ENCODE measurements at places on chromosomes 5 and 9.

GRCh38 chr5:81657386-81657785, 93.5 kb downstream of the SSBP2 start:
- DNase-seq: no peak

DNA sequence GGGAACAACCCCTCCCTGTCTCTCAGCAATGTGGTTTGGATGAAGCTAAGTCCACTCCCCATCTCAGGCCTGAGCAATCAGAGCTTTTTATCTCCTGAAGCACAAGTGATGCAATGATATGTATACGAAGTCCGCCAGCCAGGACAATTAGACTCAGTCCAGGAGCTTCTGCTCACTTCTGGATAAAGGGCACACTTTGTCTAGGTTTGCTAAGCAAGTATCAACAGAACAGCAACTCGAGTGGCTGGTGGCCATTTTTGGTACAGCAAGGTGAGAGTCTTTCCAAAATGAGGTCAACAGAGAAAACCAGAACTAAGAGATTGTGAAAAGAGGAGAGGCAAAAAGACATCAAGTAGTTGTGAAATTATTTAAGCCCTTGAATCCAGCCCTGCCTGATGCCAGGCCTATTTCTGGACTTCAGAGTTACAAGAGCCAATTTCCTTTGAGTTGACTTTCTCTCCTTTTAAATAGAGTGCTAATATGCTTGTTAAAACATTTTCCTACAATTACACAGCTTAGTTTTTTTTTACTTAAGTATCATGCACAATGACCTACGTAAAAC, 8.2 kb downstream of the NDUFA8 start:
- no peak for DNase-seq

DNA sequence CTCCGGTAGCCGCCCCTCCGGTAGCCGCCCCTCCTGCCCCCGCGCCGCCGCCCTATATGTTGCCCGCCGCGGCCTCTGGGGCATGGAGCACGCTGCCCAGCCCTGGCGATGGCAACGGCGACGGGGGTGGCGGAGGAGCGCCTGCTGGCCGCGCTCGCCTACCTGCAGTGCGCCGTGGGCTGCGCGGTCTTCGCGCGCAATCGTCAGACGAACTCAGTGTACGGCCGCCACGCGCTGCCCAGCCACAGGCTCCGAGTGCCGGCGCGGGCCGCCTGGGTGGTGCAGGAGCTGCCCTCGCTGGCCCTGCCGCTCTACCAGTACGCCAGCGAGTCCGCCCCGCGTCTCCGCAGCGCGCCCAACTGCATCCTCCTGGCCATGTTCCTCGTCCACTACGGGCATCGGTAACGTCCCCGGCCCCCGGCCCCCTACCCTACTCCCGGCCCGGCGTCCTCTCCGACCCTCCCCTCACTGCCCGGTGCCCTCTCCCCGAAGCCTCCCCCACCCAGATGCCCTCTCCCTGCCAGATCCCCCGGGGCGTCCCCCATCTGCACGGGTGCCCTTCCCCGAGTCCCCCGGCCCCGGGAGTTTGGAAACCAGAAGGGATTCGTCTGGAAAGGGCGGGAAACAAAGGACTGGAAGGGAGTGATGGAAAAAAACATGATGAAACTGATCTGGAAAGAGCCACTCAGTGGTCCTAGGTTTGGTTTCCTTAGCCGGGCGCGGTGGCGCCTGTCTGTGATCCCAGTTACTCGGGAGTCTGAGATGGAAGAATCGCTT, 417 bp downstream of the SRD5A1 start:
- DNase-seq: no peak

DNA sequence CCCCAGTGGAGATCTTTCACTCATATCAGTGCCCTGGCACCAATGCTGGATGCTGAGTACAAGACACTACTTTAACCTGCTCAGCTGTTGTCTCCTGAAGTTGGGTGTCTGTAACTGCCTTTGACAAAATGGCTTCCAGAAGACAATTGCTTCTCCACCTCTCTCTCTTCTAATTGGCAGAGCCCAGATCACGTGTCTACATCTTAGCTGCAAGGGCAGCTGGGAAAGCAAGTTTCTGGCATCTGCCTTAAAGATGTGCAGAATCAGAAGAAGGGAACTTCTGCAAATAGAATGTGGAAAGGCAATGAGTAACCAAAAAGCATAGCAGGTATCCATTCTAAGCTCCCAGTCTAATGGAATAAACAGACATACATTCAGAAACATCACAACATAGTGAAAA, 81.1 kb downstream of the PDZD2 start:
- DNase-seq: no peak

GRCh38 chr5:125695996-125696655, 727.1 kb upstream of the GRAMD2B start:
- no peak for DNase-seq

DNA sequence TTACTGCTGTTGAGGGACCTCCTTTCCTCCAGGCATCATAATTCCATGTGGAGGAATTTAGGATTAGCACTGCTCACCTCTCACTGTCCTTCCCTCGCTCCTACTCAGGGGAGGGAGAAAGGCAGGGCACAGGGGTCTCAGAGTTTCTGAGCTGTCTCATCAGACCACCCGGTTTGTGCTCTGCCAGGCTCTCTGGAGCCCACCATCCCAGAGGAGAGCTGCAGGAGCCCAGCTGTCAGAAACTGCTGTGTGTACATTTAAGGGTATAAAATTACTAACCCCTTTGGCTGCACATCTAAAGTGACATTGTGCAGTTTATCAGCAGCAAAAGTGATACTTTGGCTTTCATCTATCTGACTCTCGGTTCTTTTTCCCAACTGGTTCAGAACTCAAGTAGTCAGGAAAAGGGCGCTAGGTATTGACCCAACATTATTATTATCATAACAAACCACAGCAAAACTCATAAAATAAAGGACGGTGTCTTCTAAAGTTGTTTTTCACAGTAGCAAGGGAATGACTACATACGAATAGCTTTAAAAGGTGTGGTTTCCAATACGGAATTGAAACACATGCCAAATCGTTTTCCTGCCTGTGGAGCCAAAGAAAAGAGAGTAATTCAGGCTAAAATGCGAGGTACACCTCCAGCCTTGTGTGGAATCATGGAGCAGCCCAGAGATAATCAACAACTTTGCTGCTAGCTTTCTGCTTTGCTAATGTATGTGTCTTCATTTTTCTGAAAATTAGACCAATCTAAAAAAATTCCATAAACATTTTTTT, 348.1 kb downstream of the TMEM167A start:
- DNase-seq: no peak

DNA sequence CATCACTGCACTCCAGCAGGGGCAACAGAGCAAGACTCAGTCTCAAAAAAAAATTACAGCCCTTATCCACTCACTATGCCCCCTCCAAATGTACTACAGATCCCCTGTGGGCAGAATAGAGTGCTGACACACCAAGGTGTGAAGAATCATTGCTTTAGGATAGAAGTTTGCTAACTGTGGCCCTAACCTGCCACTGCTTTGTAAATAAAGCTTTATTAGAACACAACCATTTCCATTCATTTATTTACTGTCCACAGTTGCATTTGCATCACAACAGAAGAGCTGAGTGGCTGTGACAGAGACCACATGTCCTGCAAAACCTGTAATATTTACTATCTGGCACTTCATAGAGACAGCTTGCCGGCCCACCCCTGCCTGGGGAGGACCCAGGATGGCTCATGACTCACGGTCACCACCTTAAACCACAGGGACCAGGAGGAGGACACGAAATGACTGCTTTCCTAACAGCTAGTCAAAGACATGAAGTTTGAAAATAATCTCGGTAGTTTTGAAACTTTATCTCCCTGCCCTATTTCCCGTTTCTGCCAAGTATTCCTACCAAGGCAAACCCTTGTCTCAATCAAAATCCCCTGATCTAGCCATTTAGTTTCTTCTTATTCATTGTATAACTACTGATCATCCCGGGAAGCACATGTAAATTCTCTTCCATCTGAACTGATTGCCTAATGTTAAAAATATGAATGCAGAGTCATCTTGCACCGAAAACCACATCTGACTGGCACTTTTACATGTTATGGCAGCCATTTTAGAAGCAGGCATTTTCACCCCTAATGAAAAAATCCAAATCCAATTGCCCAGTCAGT, 206.1 kb downstream of the SLIT3 start:
- DNase-seq: no peak

DNA sequence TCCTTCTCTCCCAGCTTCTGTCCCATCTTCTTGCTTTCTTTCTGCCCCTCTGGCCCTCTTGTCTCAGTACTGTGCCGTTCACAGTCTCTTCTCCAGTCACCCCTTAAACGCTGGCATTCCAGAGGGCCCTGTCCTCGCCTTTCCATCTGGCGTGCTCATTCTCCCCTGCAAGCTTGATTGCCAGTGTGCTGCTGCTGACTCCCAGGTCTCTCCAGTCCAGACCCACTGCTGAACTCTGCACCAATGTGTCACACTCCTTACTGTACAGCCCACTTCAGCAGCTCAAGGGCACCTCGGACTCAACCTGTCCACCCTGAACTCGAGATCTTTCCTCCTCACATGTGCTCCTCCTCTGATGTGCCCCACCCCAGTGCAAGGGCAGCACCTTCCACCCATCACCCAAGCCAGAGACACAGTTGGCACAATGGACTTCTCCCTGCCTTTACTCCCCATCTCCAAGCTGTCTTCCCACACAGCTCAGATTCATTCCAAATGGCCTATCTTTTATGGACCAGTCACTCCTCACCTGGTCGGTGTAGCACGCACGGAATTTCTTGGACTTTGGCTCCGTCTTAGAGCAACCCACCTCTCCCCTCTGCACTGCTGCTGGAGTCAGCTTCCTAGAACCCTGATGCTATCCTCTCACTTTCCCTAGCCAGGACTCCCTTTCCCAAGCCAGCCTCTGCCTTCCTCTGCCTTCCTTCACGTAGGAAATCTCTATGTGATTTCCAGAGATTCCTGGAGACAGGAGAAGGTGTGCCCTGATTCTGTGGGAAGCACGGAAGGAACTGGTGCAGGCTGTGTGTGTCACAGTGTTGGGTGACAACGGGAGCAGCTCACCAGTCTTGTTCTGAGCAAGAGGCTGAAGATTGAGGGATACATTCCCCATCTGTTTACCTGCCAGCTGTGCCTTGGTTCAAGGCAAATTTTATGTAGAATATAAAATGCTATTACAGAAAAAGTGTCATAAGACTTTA, 26.0 kb upstream of the SLC2A8 start:
- DNase-seq: no peak

DNA sequence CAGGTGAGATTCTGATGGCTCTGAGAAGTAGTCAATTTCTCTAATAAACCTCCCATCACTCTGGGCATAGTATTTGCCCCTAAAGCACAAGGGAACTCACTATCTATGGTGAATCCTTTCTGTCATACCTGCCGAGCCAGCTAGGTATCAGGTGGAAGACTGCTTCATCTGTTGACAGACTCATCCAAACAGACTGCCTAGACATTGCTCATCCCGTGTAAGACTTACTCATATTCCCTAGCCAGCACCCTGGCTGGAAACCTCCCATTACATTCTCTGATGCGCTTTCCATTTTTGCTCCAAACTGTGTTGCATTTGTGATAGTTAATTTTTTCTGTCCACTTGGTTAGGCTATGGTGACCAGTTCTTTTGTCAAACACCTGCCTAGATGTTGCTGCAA, 595.9 kb downstream of the DNAH5 start:
- DNase-seq: no peak

- DNase-seq: no peak
These were observed 46.8 kb upstream of the NXNL2 start for GRCh38 chr9:88488166-88488565.

GRCh38 chr9:133735931-133736330, 2.2 kb downstream of the SARDH start:
- DNase-seq: no peak

- no peak for DNase-seq
These were observed 141.9 kb upstream of the RASA1 start for GRCh38 chr5:87125766-87126165.

- no peak for DNase-seq
These were observed 177.8 kb downstream of the RAPGEF6 start for GRCh38 chr5:131457193-131457592.

- DNase-seq: no peak
These were observed 105.9 kb downstream of the GADD45G start for GRCh38 chr9:89710697-89711096.

GRCh38 chr9:131951905-131952304, 127.8 kb downstream of the MED27 start:
- DNase-seq: no peak

DNA sequence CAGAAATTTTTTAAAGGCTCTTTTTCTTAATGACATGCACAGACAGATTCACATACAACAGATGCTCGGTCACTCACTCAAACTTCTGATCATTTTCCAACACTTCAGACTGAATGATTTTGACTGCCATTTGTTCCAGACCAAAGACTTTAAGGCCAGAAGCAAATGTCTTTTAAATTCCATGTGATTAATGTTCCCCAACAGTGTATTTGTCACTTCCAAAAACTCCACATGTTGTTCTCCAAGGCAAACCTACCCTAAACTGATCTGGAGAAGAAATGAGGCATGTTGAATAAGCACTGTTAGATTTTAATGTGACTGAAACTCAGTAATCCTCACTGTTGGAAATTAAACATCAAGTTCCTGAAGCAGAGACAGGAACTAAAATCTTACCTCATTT, 366.7 kb downstream of the GABRG2 start:
- no peak for DNase-seq

DNA sequence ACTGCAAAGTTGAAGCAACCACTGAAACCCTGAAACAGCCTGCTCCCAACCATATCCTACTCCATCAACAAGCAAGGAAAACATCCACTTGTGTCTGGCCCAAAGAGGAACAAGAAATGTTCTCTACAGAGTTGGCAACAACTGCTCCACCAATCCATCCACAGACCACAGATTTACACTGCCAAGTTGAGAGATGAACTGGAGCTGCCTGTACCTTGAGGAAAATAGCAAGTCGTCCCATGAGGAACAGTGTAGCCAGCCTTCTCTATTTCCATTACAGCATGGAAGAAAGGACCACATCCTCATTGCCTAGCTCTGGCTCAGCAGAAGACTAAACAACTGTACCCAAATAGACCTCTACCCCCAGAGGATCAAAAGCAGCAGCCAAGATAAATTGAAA, 60.4 kb downstream of the DEPDC1B start:
- DNase-seq: no peak

- no peak for DNase-seq
These were observed 92.7 kb downstream of the TRIO start for GRCh38 chr5:14235872-14236271.

DNA sequence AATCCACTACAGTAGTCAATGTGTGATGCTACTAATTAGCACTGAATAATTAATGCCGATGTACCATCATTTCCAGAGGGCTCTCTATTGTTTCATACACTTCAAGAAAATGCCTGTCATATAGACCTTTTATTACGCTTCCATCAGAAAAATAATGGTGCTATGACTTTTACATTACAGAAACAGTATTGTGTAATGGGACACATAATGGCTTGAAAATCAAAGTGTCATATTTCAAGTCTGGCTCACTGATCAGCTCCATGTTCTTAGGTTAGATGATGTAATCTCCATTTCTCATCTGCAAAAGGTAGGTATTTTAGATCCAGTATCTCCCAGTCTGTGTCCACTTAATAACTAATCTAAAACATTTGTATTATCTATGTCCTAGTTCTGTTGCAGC, 990.6 kb upstream of the TYRP1 start:
- no peak for DNase-seq

GRCh38 chr5:1120236-1120999, 8.6 kb upstream of the SLC12A7 start:
- no peak for DNase-seq

DNA sequence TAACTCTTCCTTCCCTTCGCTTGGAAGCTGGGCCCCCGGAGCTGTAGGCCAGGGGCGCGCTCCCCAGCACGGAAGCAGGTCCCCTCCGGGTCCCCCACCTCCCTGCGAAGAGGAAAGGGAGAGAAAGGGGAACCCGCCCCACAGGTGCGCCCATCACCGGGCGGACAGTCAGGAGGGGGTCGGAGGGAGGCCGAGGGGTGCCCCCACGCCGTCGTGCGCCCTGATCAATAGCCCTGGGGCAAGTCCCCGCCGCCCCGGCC, 793 bp downstream of the AGPAT2 start:
- no peak for DNase-seq
